ENCODE measurements at places on chromosomes 3 and 15.

DNA sequence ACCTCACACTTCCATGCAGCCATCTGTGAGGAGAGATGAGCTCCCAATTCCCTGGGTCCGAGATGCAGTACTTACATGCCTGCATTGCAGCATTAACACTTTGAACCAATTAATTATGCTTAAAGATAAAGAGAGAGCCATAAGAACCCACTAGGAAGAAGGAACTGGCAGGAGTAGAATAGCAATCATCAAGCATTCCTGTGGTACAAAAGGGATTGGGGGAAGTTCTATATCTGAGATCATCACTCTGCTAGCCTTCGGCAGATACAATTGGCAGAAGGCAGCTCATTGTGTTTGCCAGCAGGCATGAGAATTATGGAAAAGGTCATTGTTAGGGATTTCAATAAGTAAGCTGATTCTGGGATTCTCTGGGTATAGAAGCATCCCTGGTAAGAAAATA is 891.4 kb downstream of the NTRK3 start:
- DNase-seq, result no peak

- no peak for DNase-seq
These were observed 27.4 kb downstream of the SCG5 start for GRCh38 chr15:32668942-32669341.

DNA sequence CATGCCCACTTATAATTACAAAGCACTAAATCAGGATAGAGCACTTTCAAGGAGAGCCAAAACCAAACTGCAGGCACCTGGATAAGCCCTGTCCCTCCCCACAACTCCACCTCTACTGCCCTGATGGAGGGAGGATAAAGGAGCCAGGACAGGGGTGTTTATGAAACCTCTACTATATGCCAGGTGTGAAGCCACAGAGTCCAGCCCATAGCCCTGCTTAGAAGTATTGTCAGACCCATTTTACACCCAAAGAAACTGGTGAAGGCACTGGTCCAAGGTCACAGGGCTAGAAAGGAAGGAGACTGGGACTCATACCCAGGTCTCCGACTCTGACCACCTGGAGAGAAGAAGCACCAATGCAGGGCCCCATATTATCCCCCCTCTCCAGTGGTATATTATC is 48.7 kb downstream of the SH3BP5 start:
- DNase-seq, result no peak

GRCh38 chr3:131397889-131398288 is 16.3 kb downstream of the NUDT16 start:
- DNase-seq, result no peak

DNA sequence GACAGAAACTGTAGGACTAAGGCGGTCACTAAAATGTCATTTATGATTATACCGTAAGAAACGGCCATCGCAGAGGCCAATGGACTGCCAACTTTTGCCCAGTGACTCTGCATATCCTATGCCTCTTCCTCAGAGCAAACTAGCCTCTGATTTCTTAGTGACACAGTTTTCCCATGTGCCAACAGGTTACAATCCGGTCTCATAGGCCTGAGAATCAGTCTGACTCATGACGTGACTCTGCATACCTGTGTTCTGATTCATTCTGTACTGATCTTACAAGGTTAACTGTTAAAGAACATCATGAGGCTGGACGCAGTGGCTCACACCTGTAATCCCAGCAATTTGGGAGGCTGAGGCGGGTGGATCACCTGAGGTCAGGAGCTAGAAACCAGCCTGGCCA is 17.8 kb downstream of the RUBCN start:
- DNase-seq, result no peak

GRCh38 chr3:18334837-18335601 is 90.1 kb downstream of the SATB1 start:
- no peak for DNase-seq

All from T-helper 22 cell (primary cell).